ENCODE measurements at places on chromosomes 13 and 19. TPM values are rescaled to one million over a fixed set of nuclear protein-coding genes. Genes with fewer than 3 reads are reported as not detected.

Gene FEM1A
- 12.6 TPM for total RNA-seq

Gene PINLYP
- 15.6 TPM for total RNA-seq

Gene TTC9B
- not detected for total RNA-seq

Gene ZBTB45
- 19.5 TPM for total RNA-seq

Gene C19orf85
- total RNA-seq: not detected

Gene GPR183
- total RNA-seq: 44.9 TPM
